ENCODE measurements at places on chromosomes 11 and 22.

DNA sequence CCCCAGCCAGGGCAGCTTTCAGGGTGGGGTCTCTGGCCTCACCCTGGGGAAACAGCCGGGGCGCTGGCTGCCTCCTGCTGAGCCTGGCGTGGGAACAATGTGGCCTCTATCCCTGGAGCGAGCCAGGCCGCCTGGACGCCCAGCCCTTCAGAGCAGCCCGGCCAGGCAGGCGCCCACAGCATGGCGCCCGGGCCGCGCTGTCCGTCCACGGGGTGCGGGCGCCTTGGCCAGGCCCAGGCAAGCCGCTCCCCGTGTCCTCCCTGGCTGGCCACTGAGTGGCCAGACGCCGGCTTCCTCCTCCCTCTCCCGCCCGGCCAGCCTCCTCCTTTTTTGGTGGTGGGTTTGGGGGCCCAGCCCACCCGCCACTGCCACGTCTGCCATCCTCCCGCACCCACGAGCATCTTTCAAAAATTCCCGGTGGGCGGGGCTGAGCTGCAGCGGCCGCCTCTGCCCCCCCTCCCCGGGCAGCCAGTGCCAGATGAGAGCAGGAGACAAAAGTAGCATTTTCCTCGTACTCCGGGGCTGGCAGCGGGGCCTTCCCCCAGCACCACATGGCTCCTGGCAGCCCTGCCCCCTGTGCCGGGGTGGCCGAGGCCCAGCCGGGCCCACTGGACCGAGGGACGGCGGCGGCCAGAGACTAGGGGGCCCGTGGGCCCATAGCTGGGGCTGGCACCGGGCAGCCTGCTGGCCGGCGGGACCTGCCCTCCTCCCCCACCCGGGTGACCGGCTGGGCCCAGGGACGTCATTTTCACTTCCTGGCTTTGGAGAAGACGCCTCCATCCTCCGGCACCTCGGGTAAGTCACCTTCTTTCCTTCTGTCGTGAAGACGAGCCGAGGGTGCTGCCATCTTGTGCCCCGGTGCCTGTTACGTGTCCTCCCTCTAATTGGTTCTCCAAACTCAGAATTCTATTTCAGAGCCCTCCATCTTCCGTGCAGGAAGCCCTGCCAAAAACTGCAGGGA lies 70.2 kb upstream of the PPARA start:
- DNase-seq, result no peak

- no peak for DNase-seq
Observed at GRCh38 chr11:122811721-122812120, 26.6 kb upstream of the CRTAM start.

DNA sequence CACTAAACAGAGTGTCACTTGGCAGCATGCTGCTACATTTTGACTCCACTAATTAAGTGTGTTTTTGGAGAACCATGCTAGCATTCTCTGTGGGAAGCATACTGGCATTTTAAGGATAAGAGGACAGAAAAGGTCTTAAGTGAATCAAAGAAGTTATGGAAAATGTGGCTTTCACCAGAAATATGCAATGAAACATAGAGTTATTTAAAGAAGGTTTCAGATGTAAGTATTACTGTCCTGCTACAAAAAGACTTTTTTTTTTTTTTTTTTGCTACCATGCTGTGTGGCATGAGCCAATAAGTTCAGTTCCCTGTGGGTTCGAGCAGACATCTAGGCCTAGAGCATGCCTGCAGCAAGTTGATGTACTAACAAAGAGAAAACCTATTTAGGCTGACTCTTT lies 187.6 kb downstream of the MSANTD4 start:
- no peak for DNase-seq

DNA sequence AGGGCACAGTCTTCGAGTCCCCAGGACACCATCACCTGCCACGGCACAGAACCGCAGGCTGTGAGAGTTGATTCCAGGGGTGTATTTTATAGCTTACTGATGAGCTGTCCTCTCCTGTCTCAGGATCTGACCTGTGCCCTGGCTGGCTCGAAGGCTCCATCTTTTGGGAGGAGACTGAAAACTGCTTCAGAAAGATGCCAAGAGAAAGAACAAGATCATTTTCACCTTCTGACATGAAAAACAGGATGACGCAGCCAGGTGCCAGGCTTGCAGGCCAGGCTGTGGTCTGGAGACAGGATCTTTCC lies 2.2 kb downstream of the MRGPRD start:
- DNase-seq, result no peak

DNA sequence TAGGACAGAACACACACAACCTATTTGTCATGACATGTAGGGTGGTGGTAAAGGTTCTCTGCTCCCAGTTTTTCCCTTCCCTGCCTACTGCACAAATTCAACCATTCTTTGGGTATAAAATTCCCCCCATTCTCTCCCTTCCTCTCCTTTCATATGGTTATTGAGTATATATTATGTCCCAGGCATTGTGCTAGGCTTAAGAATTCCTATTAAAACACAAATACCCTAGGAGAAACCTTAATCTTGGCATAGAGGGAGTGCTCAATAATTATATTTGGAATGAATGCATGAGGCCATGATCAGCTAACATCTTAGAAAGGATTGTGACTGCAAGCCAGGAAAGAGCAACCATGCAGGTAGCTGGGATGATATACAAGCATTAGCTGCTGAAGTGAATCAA lies 120.4 kb upstream of the MTMR2 start:
- no peak for DNase-seq

DNA sequence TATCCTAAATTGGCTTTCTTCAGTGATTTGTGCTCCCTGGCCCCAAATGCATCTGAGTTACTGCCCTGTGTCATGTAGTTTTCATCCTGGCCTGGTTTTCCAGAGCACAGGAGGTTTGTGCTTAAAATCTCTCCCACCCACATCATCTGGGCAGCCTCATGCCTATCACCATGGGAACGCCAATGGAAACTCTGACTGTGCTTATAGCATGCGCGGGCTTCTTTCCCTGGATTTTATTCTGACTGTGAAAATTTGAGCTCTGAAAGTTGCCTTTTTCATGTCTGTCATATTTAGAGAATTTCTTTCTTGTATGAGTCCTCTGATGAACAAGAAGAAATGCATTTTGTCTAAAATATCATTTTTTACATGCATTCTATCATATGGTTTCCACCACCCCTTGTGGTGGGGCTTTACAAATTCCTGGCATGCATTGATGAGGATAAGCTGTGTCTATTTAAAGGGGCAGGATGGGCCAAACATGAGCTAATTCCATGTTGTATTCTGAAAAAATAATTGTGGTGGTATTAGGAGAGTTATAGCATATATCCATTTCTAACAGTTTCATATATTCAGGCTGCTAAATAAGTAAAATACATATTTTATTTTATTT lies 55.1 kb downstream of the IRAG1 start:
- no peak for DNase-seq

DNA sequence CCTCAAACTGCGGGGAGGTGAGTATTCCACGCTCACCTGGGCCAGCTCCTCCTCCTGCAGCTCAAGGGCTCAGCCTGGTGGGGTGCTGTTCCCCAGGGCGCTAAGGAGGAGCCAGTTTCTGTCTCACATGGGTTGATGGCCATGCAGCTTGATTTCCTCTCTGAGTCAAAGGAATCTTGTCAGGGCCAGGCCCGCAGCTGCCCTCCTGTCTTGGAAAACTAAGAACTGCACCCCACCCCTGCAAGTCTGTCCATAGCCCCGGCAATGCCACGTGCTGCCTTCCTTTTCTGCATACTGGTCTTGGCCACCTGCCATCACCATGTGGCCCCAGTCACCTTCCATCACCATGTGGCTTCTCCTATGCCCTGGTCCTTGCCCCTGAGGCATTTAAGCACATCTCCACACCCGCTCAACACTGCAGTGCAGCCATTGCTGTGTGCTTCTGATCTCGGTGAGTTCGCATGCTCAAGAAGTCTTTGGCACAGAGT lies 35.2 kb upstream of the CLDN5 start:
- no peak for DNase-seq

DNA sequence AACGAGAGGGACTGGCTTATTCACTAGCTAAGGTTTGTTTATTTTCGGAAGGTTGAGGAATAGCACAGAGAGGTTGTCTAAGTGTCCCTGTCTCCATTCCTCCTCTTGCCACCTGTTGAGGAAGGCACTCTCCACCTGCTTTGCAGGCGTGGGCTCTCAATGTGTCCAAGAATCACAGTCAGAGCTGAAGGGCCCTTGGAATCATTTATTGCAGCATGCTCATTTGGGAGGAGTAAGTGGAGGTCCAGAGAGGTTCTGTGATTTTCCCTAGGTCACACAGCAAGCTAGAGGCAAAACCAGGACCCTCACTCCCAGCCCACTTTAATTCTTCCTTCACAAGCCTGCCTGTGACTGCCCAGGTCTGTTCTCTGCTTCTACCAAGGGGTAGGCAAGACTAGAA lies 21.3 kb downstream of the ZBTB16 start:
- no peak for DNase-seq

- DNase-seq, result no peak
Observed at GRCh38 chr11:4213746-4214145, 119.1 kb downstream of the RRM1 start.

GRCh38 chr11:118604566-118604965 lies 2.8 kb upstream of the PHLDB1 start:
- DNase-seq, result no peak
